Fibroblast of skin of right quadriceps (primary cell): ENCODE measurements at places on chromosomes 4 and X.
A peak's percentile ranks its signal among the peaks of the same experiment; 100 is the strongest.

GRCh38 chr4:130053723-130054122, 957.8 kb downstream of the C4orf33 start:
- no peak for DNase-seq

GRCh38 chr4:42149004-42149403, 3.5 kb downstream of the BEND4 start:
- no peak for DNase-seq

- no peak for DNase-seq
These were observed 36.2 kb downstream of the COL25A1 start for GRCh38 chr4:109266236-109266635.

GRCh38 chrX:42804524-42804923, 26.6 kb upstream of the PPP1R2C start:
- DNase-seq = no peak

GRCh38 chr4:114180481-114180880, 201.0 kb upstream of the ARSJ start:
- DNase-seq = peak; percentile 70

GRCh38 chr4:8647626-8648025, 55.1 kb downstream of the CPZ start:
- no peak for DNase-seq

GRCh38 chr4:76447393-76447851, 12.4 kb downstream of the SHROOM3 start:
- peak; percentile 75 for DNase-seq

DNA sequence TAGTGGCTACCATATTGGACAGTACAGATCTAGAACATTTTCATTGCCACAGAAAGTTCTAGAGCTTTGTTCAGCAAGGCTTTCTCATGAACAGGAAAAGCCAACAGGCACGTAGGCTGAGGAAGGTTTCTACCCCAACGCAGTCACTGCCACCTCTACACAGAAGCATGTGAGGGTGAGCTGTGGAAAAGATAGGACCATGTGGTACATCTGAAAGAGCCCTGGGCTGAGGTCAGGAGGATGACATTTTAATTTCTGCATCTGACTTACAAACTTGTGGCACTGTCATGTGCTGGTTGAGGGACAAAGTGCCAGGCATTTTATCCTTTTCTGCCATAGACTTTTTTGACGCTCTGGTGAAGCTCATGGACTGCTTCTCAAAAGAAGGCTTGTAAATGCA, 454.2 kb downstream of the BCOR start:
- DNase-seq = no peak

- DNase-seq = peak; percentile 23
These were observed 26.7 kb downstream of the HTT-AS start for GRCh38 chr4:3047464-3048286.

GRCh38 chrX:128816919-128817318, 706.4 kb downstream of the SMARCA1 start:
- DNase-seq = no peak

GRCh38 chr4:174524242-174524641, 2.0 kb upstream of the HPGD start:
- no peak for DNase-seq

- peak; percentile 47 for DNase-seq
These were observed at the start of gene MSL3 for GRCh38 chrX:11757719-11758399. Gene MSL3 (plus strand): TSS chrX:11758237. CDS start chrX:11758264, 27 bp downstream.

- DNase-seq = peak; percentile 93
These were observed 3.0 kb downstream of the GIMD1 start for GRCh38 chr4:106365613-106366012.

- no peak for DNase-seq
These were observed 110.7 kb downstream of the GPR143 start for GRCh38 chrX:9654929-9655328.

GRCh38 chr4:164771088-164771487, 17.2 kb downstream of the SMIM31 start:
- no peak for DNase-seq

GRCh38 chr4:185079271-185079905, 61.1 kb downstream of the HELT start:
- no peak for DNase-seq

DNA sequence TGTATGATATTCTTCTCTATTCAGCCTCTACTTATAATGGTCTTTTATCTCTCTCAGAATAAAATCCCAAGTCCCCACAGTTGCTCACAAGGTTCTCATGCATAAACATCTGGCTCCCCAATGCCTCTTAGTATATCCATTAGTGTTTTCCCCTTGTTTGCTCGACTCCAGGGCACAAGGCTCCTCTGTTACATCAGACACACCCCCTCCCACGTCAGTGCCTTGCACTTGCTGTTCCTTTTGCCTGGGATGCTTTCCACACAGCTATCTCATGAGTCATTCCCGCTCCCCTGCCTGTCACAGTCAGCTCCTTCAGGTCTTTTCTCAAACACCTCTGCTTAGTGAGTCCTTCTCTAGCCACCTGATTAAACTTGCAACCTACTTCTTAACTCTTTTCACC, 260.2 kb downstream of the IL1RAPL1 start:
- peak; percentile 1 for DNase-seq

DNA sequence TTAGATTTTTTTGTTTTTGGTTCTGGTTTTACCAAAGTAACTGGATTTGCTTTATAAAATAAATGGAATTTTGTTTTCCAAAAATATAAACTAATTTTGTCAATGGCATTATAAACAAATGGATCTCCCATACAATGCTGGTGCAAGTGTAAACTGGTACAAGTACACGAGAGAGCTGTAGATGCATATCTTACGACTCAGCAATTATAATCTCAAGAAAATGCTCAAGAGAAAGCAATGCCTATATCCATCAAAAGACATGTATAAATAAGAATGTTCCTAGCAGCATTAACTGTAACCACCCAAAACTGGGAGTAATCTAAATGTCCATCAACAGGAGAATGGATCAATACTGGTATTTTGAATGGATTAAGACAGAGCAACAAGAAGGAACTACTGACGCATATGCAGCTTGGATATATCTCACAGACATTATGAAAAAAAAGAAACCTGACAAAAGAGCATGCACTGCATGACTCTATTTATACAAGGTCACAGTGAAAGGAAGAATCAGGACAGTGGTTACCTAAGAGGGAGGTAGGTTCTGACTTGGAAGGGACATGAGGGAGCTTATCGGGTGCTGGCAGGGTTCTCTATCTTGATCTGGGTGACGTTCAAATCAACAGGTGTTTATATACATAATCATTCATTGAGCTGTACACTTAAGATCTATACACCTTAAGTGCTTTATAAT, 9.5 kb downstream of the ADH5 start:
- no peak for DNase-seq

- peak; percentile 25 for DNase-seq
These were observed 33.4 kb upstream of the PHKA2 start for GRCh38 chrX:19017271-19017670.

DNA sequence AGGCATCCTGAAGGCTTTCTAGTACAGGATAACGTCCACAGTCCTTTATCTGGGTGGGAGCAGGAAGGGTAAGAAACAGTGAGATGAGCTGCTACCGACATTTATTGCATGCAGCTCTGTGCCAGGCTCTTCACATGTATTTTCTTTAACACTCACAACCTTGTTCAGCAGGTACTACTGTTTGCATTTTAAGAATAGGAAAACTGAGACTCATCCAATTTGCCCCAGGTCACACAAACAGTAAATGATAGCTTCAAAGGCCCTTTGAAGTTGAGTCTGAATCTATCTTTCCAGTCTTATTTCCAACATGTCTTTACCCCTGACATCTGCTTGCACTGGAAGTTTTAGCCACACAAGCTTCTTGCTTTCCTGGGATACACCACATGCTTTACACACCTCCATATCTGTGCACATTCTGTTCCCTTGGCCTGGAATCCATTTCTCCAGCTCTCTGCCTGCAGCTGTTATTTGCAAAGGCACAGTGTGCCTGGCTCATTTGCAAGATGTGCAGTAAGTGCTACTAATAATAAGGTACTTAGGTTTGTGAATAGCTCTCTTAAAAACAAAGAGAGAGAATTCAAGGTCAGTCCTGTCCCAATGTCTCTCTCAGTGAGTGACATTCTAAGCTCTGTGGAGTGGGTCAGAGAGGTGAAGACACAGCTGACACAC, 61.2 kb downstream of the METTL14 start:
- no peak for DNase-seq

DNA sequence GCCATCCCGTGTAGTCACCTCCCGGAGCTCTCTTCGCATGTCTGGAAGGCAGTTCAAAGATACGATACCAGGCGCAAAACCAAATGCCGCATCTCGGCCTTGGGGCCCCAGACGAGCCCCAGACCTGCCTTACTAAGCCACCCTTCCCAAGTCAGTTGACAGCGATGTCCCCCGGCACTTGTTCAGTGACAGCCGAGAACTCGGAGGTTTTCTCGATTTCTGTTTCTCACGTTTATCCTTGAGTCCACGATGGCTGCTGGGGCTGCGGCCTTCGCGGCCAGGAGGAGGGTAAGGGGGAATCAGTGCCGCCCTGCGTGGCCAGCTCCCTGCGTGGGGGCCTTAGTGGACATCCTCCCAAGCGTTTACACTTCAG, 7.3 kb downstream of the MAEA start:
- DNase-seq = no peak

GRCh38 chrX:118519411-118520215, 24.0 kb downstream of the DOCK11 start:
- DNase-seq = peak; percentile 59

- no peak for DNase-seq
These were observed 17.7 kb downstream of the MID1 start for GRCh38 chrX:10602646-10603045.

- DNase-seq = no peak
These were observed 187.0 kb downstream of the CCNG2 start for GRCh38 chr4:77344001-77344400.

GRCh38 chr4:89425023-89425422, 117.4 kb upstream of the GPRIN3 start:
- DNase-seq = no peak

DNA sequence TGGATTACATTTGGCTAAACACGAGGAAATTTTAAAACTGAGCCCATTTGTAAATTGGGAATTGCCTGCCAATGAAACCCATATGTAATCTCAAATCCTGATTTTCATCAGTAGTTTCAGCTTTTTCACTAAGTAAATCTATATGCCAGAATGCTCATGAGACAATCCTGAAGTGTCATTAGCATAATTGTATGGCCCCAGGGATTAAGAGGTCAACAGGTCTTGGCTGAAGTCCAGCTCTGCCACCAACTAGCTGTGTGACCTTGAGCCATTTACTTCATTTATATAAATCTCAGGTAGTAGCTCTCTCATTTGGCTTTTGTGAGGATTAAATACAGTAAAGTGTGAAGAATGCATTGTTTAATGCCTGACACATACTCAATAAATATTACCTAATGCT, 320.5 kb upstream of the EMCN start:
- no peak for DNase-seq

GRCh38 chr4:79651456-79651855, 243.4 kb upstream of the GK2 start:
- no peak for DNase-seq

DNA sequence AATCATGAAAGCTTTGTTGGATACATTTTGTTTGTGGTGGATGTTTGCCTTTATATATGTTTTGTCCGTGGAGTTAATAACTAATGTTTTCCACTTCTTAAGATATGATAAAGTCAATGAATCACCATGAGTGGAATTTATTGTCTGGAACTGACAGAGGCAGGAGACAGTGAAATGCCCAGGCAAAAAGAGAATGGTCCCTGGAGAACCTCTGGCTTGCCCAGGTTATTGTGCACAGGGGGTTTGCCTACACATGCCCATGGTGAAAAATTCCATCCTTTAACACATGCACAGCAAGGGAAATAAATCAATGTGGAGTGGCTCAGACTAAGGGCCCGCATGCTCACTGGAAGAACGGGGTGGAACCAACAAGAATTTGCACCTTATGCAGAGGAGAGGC, 964.3 kb upstream of the GRIA3 start:
- DNase-seq = no peak

DNA sequence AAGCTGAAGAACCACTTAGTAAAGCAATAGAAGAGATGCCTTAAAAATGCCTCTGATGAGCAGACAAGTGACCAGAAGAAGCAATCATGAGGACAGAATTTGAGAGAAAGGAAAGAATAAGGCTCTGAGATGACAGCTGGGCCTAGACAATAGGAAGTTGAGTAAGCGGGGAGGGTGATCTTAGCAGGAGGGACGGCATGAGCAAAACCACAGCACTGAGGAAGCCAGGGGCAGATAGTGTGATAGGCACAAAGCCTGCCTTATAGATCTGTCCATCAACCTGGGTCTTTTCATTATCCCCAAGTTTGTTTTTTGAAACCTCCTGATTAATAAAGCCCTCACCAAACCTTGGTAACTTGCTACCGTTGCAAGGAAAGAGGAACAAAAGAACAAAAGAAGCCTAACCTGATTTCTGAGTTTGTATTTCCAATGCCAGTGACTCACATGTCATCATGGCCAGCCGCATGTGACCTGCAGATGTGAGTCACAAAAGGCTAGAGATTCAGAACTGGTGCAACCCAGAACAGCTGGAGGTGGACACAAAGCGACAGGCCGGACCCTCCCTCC, 55.7 kb upstream of the PPARGC1A start:
- DNase-seq = peak; percentile 55

DNA sequence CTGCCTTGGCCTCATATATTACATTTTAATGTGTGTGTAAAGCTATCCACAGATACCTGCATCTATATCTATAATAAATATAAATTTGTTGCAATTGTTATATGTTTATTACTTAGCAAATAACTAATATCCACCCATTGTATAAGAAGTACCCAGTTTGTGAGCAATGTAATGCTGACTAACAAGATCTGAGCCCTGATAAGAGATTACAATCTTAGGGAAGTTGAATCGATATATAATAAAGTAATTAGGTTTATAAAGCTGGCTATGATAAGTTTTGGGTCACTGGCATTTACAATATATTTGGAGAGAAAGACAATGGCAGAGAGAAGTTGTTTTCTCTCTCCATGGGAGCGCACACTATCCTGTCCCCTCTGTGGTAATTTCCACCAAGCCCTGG, 280.6 kb downstream of the NR3C2 start:
- DNase-seq = no peak

- DNase-seq = no peak
These were observed 36.0 kb downstream of the CDKL5 start for GRCh38 chrX:18461431-18461830.

DNA sequence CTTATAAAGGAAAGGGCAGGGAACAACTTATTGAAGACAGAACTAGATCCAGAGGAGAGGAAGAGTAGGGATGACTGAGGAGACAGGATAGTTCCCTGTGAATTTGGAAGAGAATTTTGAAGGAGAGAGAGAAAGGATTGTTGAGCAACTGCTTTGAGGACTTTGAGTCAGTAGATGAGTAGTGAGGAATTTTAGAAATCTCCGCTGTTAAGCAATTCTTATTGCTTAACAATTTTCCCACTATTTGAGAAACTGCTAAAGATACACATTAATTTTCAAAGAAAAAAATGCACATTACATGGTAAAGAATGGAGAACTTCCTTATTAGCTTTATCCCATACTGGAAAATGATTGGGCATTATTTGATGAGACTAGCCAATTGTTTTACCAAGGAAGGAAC, 116.3 kb upstream of the NRK start:
- DNase-seq = peak; percentile 14

DNA sequence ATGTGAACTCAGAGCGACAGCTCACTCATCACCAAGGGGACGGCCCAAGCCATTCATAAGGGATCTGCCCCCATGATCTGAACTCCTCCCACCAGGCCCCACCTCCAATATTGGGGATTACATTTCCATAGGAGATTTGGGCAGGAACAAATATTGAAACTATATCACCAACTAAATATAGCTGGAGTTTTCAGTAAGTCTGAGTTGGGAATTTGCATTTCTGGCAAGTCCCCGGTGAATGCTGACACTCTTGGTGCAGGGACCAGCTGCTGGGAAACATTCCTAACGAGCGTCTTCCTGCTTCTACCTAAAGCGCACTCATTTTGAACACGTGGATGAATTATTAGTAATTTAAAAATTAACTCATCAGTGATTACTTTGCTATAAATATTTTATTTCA, 13.2 kb downstream of the CLDN34 start:
- DNase-seq = no peak

GRCh38 chr4:113845138-113845537, 83.6 kb upstream of the CAMK2D start:
- no peak for DNase-seq
